ENCODE measurements at places on chromosomes 16 and 17.

GRCh38 chr16:56814537-56815432 is 50.2 kb upstream of the SLC12A3 start:
- DNase-seq: no peak

- no peak for DNase-seq
Observed at GRCh38 chr17:63543822-63544420, 6.4 kb upstream of the DCAF7 start.

DNA sequence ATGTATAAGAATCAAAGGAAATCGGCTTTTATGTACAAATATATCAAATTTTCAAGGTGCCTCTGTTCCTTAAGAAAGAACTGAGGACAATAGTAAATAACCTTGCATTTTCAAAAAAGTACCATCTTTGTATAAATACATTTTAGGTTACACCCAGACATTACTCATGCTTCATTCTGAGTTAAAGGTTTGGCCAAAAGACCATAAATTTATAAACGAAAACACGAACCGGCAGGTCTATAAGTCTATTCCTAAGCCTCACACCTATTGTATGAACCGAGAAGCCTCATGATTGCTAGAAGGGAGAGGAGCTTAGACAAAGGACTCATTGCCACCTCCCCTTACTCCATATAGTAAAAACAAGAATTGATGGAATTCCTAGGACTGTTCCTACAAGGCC is 94.6 kb upstream of the PSMD7 start:
- no peak for DNase-seq

DNA sequence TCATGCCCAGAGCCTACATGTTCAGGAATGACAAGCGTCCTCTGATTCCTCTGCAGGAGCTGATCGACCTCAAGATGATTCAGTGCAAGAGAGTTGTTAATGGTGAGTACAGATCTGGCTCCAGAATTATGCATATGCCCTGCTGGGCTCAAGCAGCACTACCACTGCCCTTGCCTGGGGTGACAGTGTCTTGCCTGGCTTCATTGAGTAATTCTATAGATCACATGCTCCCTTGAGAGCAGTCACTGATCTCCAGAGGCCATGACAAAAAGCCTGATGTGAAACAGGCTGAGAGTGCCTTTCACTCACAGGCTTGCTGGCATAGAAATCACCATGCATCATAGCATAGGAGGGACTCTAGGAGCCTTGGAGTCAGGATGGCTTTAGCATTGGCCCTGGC is 26.4 kb downstream of the DUS2 start:
- DNase-seq: no peak

- no peak for DNase-seq
Observed at GRCh38 chr17:8255499-8255898, 6.4 kb downstream of the PFAS start.

DNA sequence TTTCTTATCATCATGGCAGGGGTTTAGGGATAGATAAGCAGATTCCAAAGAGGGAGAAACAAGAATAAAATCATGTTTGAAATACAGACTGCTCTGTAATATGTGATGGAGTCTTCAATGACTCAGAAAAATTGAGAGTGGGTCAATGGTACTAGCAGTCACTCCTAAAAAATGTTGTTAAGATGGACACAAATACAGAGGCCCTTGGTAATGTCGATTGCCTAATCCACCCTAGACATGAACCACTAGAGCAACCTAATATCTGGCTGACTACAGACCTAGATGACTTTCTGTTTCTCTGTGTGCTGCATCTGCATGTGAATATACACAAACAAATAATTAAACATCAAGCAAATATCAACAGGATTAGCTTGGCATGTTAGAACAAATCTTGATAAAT is 135.8 kb downstream of the CDH8 start:
- DNase-seq: peak; percentile 62

DNA sequence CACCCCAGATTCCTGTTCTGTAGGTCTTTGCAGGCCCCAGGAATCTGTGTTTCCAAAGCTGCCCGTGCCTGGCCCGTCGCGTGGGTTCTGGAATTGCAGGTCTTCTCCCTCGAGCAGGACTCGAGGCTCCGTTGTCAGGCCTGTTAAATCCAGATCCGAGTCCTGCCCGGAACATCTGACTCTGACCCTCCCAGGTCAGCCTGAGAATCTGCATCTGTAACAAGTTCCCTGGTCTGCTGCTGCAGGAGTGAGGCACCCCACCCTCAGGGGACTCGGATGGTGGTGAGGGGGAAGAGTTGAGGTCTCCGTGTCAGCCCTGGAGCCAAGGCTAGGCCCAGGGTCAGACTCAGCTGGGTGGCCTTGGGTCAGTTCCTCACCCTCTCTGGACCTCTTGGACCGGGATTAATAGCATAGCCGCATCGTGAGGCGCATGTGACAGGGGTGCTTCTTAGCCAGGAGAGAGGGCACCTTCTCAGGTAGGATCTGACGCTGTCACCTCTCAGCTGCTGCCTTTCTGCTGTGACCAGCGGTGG is 8.8 kb downstream of the SPIRE2 start:
- DNase-seq: no peak

DNA sequence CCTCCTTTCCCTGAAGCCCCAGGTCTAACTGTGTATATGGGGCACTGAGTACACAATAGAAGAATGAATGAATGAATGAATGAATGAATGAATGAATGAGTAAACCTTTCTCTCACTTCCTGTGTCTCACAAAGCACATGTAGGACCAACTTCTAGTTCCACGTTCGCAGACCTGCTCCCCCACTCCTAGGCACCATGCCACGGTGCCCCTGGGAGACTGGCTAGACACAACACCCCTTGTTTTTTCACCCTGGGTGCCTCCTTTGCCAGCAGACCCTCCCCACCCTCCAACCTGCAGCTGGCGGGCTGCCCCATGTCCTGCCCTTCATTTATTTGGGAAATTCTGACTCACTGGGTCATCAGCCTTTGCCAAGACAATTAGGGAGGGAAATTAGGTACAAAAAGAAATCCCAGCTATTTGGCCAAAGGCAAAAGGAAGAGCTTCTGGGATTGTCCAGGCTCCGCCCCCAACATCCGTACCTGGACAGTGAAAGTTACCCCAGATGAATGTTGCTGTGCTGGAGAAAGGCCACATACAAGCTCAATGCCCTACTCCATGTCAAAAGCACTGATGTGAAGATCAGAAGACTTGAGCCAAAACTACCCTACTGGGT is 7.7 kb downstream of the CES1 start:
- DNase-seq: no peak

DNA sequence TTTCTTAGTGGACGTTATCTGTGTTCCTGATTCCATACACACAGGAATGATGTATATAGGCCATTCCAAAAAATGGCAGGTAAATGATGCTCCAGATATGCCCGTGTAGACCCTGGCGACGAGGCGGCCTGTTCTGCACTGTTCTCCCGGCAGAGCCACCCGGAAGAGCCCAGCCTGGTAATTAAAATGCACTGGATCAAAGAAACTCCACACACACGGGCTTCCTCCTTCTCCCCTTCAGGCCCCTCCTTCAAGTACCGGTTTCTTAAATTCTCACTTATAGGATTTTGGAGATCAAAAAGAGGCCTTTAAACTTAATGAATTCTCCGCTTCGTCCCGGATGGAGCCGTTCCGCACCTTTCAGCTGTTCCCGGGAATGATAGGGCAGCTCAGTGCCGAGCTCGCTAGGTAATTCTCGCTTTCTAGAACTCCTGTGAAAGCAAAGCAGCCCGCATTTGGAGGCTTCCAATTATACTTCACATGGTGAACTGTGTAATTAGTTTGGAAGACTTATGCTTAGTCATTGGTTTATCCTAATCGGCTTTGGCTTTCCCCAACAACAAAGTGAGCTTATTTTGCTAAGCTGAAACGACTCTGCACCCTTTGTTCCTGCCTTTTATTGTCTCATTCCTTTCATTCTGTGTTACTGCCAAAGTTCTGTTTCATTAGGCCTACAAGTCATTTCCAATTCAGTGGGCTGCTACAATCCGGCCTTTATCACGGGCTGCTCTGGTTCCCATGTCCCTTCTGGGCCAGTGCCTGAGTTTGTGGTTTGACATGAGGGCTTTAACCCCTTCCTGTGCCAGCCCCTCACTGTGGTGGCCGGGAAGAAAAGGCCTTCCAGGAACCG is 150.0 kb downstream of the MSI2 start:
- no peak for DNase-seq

- no peak for DNase-seq
Observed at GRCh38 chr17:72378414-72379390, 257.9 kb downstream of the SOX9 start.
